ENCODE measurements at places on chromosomes 3 and 15.
A peak's percentile ranks its signal among the peaks of the same experiment; 100 is the strongest.

GRCh38 chr15:67607959-67608637 lies 65.6 kb downstream of the MAP2K5 start:
- DNase-seq = no peak

GRCh38 chr15:49558929-49559328 lies 61.7 kb downstream of the FAM227B start:
- no peak for DNase-seq

GRCh38 chr3:3503411-3503810 lies 295.8 kb upstream of the LRRN1 start:
- DNase-seq = peak; percentile 83

DNA sequence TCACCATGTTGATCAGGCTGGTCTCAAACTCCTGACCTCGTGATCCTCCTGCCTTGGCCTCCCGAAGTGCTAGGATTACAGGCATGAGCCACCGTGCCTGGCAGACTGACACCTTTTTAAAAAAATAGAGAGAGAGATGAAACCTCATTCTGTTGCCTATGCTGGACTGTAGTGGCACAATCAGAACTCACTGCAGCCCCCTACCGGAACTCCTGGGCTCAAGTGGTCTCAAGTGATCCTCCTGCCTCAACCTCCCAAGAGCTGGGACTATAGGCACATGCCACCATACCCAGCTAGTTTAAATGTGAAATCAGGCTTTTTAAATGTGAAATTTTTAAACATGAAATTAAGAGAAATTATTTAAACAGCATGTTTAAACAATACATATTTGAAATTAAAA lies 265.2 kb upstream of the UBE2E1 start:
- no peak for DNase-seq

GRCh38 chr3:12495749-12496452 lies 11.6 kb downstream of the TSEN2 start:
- DNase-seq = no peak

DNA sequence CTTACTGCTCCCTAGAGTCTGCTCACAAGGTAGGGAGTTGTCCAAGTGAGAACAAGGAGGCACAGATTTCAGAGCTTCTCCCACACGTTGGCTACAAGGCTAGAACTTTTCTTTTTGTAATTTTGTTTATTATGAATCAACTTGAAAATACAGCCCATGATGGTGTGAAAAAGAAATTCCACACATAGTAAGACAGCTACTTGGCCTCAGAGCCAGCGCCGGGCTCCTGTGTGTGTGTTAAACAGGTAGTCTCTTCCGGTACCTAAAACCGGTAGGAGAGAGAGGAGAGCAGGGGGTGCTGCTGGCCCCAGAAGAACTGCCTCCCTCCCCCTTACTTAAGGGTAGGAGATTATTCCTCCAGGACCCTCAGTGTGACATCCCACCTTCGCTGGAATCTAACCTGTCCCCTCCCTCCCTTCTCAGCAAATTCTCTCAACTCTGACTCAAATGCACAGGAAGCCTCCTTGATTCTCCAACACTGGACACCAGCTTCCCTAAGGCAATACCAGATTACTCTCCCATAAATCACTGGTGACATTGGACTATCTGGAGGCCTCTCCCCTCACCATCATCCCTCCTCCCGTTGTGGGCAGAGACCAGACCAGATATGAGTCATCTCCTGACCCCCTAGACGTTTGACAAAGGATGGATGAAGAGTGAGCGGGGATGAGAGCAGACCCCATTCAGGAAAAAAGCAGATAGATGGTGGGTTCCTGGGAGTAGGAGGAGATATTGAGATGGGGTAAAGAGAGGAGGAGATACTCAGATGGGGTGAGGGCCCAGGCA lies 4.5 kb upstream of the IP6K1 start:
- no peak for DNase-seq

DNA sequence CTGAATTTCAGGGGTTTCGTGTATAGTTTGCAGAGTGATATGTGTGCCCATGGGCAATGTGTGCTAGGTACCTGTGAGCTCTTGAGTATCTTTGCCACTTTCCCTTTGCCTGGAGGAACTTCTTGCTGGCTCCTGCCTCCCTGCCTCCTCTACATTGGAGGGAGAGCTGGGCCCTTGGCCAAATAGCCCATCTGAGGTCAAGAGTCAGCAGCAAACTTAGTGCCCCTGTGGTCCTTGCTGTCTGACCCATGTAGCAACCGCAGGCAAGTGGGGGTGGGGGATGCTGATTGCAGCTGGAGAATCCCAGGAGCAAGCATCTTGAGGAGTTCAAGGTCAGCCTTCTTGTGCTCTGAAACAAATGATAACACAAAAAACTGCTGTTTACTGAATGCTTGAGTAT lies 5.4 kb upstream of the TBC1D21 start:
- DNase-seq = no peak

GRCh38 chr3:172799246-172799645 lies 48.7 kb downstream of the ECT2 start:
- DNase-seq = no peak

- no peak for DNase-seq
Measured at GRCh38 chr3:164023480-164023879, 1054.8 kb downstream of the SI start.

GRCh38 chr15:96347181-96348111 lies 16.9 kb downstream of the NR2F2 start:
- no peak for DNase-seq

DNA sequence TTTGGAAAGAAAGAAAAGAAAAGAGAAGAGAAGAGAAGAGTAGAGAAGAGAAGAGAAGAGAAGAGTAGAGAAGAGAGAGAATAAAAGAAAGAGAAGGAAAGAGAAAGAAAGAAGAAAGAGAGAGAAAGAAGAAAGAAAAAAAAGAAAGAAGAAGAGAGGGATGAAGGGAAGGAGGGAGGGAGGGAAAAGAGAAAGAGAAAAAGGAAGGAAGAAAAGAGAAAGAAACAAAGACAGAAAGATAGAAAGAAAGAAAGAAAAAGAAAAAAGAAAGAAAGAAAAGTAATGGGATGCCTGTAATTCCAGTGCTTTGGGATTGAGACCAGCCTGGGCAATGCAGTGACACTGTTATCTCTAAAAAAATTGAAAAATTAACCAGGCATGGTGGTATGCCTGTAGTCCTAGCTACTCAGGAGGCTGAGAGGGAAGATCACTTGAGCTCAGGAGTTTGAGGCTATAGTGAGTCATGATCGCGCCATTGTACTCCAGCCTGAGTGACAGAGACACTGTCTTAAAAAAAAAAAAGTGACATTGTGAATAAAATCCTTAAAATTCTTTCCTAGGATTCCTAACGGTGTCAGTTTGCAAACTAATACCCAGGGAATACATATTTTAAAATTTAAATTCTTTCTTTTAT lies 1.7 kb downstream of the RASL12 start:
- no peak for DNase-seq

GRCh38 chr3:260898-261297 lies 64.3 kb downstream of the CHL1 start:
- DNase-seq = no peak

GRCh38 chr15:64898406-64898805 lies 13.3 kb upstream of the ANKDD1A start:
- DNase-seq = no peak

- DNase-seq = no peak
Measured at GRCh38 chr3:57752307-57752706, 3.8 kb upstream of the SLMAP start.

- no peak for DNase-seq
Measured at GRCh38 chr15:85531083-85531482, 150.7 kb downstream of the AKAP13 start.

- DNase-seq = peak; percentile 14
Measured at GRCh38 chr15:85374831-85375230, 5.6 kb upstream of the AKAP13 start.

- DNase-seq = no peak
Measured at GRCh38 chr15:25971053-25971452, 107.9 kb upstream of the ATP10A start.

GRCh38 chr3:150168698-150169097 lies 198.0 kb upstream of the PFN2 start:
- DNase-seq = no peak

DNA sequence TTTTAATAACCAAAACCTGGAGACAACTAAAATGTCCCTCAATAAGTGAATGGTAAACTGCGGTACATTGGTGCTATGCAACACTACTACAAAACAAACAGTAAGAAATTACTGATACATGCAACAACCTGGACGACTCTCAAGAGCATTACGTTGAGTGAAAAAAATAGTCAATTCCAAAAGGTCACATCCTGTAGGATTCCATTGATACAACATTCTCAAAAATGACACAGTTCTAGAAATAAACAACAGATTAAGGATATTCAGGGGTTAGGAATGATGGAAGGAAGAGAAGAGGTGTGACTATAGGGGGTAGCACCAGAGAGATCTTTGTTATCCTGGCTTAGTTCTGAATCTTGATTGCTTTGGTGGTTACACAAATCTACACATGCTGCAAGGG lies 72.2 kb downstream of the ZNF148 start:
- no peak for DNase-seq

DNA sequence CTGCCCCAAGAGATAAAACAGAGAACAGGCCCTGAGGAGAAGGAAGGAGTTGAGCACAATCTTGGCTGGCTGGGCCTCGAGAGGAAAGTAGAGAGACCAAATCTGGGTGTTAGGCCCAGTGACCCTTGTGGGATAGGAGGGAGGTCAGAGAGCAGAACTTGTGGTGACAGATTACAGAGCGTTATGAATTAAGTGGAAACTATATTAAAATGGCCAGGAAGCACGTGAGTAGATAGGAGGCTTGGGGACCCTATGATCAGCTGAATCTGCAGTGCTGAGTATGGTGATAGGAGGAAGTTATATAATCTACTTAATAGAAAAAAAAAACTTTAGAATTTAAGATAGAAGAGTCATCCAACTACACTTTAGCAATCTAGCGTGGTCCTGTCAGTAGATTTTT lies 30.0 kb downstream of the ST6GAL1 start:
- DNase-seq = no peak

DNA sequence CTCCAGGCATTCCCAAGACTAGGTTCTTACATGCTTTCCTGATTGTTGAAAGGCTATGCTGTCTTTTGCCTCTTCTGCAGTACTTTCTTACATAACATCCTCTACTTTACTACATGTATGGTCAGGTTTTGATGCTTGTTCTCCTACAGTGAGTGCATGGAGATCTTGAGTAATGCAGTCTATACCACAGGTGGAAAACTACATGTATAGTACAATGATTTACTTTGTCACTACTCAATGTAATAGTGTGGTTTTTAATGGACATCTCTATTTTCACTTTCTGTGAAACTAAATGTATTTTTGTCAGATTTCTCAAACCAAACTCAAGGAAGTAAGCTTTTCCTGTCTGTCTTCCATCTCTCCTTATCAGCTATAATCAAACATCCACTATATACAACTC lies 657.0 kb downstream of the TUSC7 start:
- no peak for DNase-seq

DNA sequence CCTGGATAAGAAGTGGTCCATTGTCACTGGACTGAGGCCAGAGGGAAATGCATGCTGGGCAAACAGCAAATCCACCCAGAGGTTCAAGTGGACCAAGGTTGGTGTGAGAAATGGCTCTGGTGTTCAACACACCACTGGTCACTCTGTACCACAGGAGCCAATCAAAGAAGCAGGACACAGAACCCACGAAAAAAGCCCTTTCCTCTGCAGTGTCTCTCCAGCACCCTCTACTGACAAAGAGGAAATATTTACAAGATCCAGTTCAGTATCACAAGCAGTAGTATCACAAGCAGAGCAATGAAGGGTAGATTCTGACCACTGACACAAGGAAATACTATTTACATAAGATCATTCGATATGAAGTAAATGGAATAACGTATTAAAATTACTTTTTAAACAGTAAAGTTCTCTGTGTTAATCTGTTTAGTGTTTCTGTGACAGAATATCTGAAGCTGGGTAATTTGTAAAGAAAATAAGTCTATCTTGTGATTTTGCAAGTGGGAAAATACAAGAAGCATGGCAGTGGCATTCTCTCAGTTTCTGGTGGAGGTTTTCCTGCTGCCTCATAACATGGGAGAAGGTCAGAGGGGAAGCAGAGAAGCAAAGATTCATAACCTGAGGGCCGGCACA lies 390.7 kb downstream of the EFHB start:
- DNase-seq = peak; percentile 46

DNA sequence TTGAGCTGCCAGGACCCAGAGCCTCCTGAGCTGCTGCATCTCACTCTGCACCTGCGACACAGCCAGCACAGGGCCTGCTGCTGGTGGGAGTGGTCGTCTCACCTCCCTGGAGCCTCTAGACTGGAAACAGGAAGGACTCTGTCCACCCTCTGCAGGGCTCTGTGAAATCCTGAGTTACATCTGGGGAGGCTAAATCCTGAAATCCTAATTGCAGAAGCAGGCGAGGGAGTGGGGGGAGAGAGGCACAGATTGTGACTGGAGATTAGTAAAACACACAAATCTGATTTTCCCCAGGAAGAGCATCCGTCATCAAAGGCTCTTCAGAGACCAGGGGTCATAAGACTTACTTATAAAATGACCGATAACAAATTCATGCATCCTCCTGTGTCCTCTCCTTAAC lies 31.6 kb upstream of the GABRG3 start:
- no peak for DNase-seq

- no peak for DNase-seq
Measured at GRCh38 chr3:126731044-126731443, 27.0 kb downstream of the CHCHD6 start.

GRCh38 chr3:140546649-140547048 lies 131.2 kb upstream of the TRIM42 start:
- peak; percentile 15 for DNase-seq

DNA sequence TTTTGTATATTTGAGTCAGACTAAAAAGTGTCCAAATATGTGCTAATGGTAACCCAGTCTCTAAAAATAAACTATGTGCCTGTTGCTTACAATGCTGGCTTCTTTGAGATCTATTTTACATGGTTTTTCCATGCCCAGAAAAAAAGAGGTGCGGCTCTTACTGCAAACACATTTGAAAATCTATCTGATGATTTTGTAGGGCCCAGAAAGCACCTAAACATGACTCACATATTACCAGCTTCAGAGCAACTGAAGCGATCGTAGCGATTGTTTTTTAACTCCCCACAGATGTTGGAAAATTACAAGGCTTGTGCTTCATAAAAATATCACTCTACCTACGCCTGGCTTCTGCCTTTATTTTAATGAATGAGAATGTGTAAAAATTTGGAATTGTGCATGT lies 53.5 kb downstream of the SUCNR1 start:
- DNase-seq = no peak

- no peak for DNase-seq
Measured at GRCh38 chr15:71237456-71238188, 122.4 kb downstream of the THSD4 start.

DNA sequence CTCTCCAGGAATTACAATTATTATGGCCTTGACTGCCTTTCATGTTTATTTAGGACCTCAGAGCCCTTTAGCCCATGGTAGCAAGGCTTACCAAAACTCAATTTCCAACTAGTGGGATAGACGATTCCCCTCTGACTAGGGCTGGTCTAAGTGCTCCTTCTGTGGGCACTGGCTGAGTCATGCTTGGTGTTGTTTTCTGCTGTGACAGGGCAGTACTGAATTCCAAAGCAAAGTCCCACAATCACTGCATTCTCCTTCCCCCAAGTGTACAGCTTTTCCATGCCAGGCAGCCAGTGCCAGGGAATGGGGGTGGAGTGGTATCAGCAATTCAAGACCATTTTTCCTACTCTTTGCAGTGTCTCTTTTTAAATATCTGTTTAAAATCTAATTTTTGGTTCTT lies 509.0 kb upstream of the NECTIN3 start:
- no peak for DNase-seq

- DNase-seq = no peak
Measured at GRCh38 chr3:71487418-71487817, 96.1 kb downstream of the FOXP1 start.

Data from NCI-H524 (cell line).